ENCODE measurements at places on chromosomes 4 and X.

GRCh38 chr4:185016101-185016940 lies 2.0 kb upstream of the HELT start:
- DNase-seq = no peak

DNA sequence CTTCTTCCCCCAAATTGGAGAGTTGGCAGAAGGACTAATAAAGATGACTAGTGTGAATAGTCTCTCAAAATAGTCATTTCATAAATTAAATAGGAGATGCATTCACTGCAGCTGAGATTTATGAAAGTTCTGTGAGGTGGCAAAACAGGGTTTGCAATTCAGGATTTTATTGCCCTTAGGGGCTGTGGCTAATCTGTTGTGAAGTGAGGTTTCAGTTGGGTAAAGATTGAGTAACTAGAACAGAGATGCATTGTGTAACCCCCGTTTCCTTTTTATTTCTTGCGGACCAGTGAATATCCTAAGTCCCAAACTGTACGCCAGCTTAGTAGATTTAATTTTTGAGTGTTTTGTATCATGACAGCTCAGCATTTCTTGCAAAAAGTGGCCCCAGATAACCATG lies 16.2 kb upstream of the SCRG1 start:
- peak; percentile 73 for DNase-seq

GRCh38 chr4:108540536-108540935 lies 79.8 kb upstream of the RPL34 start:
- no peak for DNase-seq

- no peak for DNase-seq
Measured at GRCh38 chr4:39825741-39826231, 127.8 kb downstream of the UBE2K start.

- DNase-seq = no peak
Measured at GRCh38 chr4:9792381-9792780, 10.9 kb downstream of the DRD5 start.

DNA sequence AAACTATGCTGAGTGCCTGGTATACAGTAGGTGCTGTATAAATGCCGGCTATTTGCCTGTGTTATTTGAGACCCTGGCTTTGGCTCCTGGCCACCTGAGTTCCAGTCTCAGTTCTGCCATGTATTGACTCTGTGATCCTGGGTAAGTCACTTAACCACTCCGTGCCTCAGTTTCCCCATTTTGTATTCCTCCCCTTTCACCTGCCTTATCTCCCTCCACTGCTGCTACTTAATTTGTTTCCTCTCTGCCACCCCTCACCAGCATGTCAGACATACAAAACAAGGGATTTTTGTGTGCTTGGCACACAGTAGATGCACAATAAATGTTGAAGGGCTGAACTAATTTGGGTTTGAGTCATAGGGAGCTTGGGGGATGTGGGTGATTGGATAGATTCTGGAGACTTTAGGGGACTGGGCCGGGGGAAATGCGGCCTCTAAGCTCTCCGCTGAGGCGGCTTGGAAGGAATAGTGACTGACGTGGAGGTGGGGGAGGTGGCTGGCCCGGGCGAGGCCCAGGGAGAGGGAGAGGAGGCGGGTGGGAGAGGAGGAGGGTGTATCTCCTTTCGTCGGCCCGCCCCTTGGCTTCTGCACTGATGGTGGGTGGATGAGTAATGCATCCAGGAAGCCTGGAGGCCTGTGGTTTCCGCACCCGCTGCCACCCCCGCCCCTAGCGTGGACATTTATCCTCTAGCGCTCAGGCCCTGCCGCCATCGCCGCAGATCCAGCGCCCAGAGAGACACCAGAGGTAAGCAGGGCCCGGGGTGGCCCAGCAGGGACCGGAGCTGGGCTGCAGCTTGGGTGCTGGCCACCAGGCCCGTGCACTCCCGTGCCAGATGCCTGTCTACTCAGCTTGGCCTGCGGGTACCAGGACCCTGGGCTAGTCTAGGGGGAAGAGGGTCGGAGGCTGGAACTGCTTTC lies at the start of gene TIMP1:
Gene TIMP1 (plus strand): TSS at position 706 of the 917 bp plus-strand sequence. CDS start 980 bp downstream, outside the sequence.
- peak; percentile 94 for DNase-seq

DNA sequence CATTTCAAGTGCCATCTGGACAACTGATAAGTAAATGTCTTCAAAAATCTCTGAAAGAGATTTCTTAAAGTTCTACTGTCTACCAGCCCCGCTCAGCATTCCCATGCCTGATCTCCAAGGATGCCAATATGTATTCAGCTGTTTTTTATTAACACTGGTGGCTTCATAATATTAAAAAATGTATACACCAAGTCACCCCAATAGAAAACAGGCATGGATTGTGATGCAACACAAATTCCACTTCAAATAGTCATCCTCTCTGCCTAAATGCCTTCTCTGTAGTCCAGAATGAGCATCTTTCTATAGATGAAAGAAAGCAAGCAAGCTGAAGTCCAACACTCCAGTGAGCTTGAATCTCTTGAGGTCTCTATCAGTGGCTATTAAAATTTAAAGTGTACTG lies 152.2 kb upstream of the PPARGC1A start:
- no peak for DNase-seq

DNA sequence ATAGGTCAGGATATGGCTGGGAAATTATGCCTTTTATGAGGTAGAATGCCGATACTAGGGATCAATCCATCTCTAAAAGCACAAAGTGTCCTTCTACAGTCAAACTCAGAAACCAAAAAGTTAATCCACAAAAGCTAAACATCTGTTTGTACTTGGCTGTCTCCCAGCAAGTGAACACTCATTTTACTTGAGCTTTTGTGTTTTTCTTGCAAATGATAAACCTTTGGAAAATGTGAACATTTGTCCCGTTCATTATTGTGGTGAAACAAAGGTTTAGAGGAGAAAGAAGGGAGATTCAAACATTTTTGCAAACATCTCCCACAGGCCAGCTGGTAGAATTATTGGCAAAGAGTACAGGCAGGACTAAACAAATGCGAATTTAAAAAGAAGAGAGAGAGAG lies 300.6 kb upstream of the SPANXN1 start:
- DNase-seq = no peak

DNA sequence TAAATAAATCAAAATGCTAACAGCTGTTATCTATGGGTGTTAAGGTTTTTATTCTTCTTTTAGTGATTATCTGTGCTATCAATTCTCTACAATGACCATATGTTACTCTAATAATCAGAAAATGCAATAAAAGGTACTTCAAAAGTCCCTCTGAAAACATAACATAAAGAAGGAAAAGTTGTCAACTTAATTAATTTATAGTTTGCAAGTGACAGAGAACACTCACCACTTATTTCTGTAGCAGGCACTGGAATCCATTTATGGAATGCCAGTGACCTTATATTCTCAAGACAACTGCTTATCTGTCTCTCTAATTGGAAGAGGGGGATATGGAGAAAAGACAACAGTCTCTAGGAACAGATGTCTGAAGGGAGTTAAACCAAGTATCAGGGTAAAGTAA lies 25.6 kb upstream of the PLS3 start:
- no peak for DNase-seq

DNA sequence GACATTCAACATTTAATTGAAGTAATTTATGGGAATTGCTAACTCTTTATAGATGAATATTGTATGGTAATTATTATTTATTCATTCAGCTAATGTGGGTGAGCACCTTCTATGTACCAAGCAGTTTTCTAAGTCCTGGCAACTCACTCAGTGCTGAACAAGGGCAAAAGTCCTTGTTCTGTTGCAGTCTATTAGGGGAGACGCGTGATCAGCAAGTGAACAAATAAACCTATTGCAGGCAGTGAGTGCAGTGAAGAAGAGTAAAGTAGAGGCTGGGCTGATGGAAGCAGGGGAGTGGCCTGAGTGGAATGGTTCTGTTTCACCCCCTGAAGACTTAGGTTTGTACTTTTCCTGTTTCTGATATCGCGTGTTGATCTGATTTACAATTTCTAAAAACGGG lies 214.3 kb downstream of the RAPGEF2 start:
- DNase-seq = no peak

DNA sequence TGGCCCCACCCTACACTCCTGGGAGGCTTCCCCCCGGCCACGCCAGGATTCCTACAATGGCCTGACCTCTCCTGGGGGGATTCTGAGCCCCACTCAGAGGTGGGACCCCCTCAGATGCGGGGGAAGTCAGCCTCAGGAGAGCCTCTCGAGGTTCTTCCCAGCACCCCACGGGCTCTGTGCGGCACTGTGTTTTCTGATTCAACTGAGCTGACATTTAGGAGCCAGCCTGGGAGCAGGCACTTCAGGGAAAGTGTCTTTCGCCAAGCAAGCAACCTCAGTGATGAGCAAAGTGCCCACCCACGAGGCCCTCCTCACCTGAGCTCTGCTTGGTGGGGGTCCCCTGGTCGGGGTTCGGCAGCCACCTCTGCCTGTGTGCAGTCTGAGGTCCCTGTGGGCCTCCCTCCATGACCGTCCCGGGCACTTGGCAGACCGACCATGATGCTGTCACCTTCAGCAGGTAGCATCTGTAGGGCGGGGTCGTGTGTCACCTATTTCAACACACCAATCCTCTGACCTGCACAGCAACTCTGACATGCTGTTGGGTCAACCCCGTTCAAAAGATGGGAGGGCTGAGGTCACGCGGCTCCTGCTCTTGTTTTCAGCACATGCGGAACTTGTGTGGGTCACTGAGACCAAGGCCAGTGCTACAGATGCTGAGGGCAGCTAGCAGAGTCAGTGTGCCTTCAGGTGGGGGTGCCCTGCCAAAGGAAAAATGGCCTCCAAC lies 46.2 kb downstream of the ADRA2C start:
- no peak for DNase-seq

DNA sequence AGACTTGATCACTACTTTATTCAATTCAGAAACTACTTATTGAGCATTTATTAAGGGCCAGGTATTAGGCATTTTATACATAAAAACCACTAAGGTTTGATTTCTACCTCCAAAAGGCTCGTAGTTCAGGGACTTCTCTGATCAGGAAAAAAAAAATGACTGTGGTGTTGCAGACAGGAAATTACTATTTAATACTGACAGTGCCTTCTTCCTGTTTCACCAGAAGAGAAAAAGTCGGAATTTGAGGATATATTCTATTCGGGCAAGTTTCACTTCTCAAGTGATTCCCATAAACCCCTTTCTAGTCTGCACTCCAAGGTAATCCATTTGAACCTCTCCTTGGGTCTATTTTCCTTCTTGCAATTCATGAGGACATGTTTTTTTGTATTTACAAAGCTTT lies 15.3 kb upstream of the TASL start:
- DNase-seq = no peak

DNA sequence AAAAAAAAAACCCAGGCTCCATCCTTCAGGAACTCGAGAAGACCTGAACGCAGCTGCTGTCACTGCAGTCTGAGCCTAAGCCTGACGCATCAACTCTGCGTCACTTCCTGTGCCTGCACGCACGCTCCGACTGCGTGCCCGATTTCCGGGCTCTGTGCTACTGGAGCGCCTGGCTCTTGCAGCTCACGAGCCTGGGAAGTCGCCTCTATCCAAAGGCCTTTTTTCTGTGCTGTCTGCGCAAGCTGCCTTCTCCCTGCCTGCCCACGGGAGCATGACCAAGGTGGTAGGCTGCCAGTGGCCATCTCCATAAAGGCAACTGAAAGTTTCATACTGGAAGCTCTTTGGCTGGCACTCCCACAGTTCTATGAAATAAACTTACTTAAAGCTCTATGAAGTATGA lies 9.9 kb upstream of the GASK1B start:
- no peak for DNase-seq

Measured in hematopoietic multipotent progenitor cell treated with erythropoietin and hydrocortisone succinate and interleukin-3 and kit ligand, for 6 days (in vitro differentiated cells).